ENCODE measurements at places on chromosomes 5 and 9. TPM values are rescaled to one million over a fixed set of nuclear protein-coding genes. Genes with fewer than 3 reads are reported as not detected.

NLN gene
- 25.9 TPM for total RNA-seq

ARL10 gene
- total RNA-seq, result 25.1 TPM

MYMK gene
- total RNA-seq, result 2.1 TPM

ATP6V1G1 gene
- 250 TPM for total RNA-seq

Data from camera-type eye (tissue), 1 donor.